Muscle of leg (tissue), 16 donors: ENCODE measurements at places on chromosomes 2 and 18.
A peak's percentile ranks its signal among the peaks of the same experiment; 100 is the strongest.

DNA sequence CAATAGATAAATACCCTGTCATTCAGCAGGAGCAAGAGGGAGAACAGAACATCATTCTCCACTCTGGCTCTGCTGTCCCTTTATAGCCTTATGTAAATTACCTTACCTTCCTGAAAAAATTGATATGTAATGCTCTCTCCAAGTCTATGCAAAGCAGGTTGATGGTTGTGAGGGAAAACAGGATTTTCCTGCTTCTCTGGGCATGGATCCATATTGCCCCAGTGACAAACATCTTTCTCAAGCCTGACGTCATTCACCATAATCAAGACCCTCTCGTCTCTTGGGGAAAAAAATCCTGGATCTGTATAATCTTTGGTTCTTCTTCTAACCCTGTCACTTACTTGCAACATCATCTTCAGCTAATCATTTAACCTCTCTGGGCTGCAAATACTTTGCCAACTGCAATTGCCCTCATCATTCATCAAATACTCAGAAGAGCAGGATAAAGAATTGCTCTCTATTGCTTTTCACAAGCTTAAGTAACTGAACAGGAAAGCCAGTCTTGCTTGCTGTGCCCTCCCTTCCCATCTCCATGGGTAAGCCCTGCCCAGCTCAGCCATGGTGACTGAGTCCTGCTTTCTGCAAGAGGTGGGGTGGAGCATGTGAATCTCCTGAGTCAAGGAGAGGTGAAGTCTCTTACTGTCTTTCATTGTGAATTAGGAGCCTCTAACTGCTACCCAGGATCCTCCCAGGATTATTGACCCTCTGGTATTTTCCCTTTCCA is 123.7 kb upstream of the KLF7 start:
- no peak for DNase-seq

GRCh38 chr2:39118786-39119499 is 1.9 kb downstream of the SOS1 start:
- DNase-seq, result peak; percentile 27

DNA sequence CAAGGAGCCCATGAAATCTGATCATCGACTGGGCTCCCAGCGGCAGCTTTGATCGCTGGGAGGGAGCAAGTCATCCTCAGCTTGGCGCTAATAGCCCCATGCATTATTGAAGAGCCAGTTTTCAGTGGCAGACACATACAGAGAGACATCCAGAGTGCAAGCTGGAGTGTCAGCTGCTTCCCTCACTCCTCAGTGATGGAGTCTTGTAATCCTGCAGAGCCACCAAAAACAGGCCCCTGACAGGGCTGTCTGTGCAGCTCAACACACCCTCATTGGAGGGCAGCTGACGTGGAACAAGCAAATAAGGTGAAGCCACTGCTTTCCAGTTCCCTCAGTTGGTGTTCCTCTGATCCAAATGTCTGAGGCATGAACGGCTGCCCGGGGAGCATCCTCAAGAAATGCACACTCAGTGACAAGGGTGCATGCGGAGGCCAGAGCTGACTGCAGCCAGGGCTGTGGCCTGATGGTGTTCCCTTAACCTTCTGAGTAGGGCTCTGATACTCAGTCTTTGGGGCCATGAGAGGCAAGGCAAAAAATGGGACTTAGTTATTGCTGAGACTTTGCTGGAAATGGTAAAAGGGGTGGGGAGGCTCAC is 97.4 kb downstream of the RHOB start:
- peak; percentile 78 for DNase-seq

DNA sequence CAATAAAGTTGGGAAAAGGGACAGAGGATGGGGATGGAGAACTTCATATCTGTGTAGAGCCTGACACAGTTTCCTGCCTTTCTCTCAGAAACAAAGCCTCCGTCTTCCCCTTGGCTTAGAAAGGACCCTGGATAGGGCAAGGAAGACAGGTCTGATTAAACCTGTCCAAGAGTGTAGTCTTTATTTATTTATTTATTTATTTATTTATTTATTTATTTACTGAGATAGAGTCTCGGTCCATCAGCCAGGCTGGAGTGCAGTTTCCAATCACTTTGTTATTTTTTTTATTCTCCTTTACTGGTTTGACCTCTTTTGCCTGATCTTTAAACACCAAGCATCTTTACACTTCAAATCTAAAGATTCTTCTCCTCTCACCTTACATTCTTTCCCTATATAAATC is 10.3 kb downstream of the CCL20 start:
- no peak for DNase-seq

DNA sequence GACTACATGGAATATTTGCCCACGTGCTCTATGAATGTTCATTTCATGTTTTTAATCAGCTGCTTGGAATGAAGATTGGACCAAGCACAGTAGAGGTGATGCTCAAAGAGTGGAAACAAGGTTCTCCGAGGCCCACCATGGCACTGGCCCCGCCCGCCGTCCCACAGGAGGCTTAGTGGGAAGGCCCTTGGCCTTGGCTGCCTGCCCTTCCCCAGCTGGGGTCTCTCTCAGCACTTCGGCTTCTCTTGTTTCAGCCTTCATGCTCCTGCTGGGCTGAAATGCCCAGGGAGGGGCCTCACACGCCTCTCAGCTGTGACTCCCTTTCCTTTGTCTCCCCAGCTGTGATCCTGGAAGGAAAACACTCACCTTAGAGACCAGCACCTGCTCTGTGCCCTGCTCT is 833.2 kb downstream of the GALR1 start:
- no peak for DNase-seq

DNA sequence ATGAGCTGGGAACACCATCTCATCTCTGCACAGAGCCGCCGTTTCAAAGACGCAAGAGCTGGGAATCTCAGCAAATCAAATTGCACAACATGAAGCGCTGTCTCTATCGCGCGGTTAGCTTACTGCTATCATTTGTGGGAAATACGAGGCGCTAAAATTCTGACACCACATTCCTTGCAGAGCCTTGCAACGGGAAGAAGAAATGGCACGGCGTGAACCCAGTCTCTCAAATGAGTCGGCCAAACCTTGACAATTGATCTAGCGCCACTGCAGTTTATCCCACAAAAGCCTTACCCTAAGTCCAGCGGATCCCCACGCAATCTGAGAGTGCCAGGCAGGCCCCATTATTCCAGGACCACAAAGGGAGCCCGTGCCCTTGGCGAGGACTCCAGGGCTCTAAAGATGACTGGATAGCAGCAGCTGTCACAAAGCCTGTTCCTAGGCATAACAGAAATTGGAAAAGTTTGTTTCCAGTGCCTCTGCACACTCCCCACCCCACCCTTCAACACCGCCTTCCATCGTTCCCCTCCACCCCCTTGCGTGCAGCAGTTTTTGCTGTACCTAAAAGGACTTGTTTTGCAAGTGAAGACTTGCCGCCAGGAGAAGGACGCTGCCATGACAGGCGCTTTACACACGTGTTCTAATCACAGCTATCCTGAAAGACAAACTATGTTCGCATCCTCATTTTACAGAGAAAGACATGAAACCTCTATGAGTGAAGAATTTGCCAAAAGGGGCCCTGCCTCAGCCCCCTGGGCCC is 252.4 kb downstream of the EIPR1 start:
- peak; percentile 66 for DNase-seq

- DNase-seq, result no peak
Measured at GRCh38 chr2:214358506-214358905, 52.3 kb upstream of the VWC2L start.

- DNase-seq, result no peak
Measured at GRCh38 chr2:29558097-29558496, 363.3 kb downstream of the ALK start.

DNA sequence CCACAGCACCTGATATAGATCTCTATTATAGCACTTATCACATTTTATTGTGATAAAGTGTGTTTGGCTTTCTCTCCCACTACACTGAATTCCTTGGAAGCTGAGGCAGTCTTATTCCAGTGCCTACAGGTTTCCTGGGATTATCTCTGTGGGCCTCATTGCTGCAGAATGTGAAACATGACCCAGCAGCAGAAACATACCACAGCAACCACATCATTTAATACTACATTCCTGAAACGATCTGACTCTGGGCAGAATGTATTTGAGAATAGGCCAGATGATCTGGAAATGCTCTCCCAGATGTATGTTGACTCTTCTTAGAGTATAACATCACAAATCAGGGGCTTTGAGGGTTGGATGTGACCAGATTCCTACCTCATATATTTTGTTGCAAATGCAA is 323.5 kb upstream of the TANK start:
- DNase-seq, result peak; percentile 62

DNA sequence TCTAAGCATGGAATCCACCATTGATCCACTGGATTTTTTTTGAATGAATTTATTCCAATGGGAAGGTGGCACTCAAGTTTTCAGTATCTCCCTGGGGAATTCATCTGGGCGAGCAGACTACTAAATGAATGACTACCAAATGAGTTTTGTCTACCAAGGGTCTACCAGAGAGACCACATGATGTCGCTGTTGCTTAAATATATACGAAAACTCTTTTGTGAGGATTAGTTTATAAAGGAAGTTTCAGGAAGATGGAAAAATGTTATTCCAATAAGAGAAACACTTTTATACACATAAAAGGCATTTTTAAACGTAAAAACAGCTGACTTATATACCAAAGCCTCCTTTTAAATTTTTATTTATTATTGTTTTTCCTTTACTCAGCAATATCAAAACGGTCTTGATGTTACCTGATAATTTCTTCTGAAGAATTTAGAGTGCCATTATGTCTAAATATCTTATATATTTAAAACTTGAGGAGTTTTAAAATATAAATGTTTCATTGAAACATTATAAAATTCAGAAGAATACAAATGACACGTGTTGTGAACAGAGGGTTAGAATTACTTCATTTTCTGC is 139.7 kb downstream of the HRH4 start:
- DNase-seq, result peak; percentile 91

DNA sequence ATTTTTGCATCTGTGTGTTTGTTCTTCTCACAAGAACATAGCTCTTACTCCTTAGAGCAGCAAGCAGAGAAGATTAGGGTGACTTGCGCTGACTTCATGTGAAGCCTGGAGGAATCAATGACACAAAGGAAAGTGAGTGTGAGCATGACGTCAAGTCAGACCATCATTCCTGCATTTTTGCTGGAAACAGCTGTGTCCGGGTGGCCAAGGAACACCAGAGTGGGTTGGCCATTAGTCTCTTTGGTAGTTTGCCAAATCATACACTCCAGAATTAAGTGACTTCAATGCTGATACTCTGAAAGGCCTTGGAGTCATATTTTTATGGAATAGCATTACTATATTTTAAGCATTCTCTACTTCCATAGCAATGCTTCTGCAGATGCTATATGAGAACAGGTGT is 597.2 kb downstream of the DCDC2C start:
- no peak for DNase-seq

DNA sequence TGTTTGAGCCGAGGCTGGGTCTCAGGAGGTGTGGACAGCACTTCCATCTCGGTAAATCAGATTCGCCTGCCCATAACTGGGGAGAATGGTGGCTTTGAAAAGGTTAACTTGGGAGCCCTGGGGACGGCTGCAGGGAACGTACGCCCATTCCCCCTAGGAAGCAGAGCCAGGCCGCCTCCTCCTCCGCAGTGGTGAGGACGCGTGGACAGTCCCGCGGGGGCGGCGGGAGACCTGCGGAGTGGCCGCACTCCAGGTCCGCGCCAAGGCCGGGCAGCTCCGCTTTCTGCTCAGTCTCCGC is 845 bp upstream of the MYCN start:
- DNase-seq, result no peak

GRCh38 chr2:3387011-3387410 is 7.5 kb downstream of the TRAPPC12 start:
- no peak for DNase-seq

- DNase-seq, result no peak
Measured at GRCh38 chr2:20219763-20220380, 5.1 kb downstream of the SDC1 start.

GRCh38 chr18:13288509-13289133 is 70.1 kb downstream of the LDLRAD4 start:
- DNase-seq, result no peak
